ENCODE measurements at places on chromosomes 3 and 15.

DNA sequence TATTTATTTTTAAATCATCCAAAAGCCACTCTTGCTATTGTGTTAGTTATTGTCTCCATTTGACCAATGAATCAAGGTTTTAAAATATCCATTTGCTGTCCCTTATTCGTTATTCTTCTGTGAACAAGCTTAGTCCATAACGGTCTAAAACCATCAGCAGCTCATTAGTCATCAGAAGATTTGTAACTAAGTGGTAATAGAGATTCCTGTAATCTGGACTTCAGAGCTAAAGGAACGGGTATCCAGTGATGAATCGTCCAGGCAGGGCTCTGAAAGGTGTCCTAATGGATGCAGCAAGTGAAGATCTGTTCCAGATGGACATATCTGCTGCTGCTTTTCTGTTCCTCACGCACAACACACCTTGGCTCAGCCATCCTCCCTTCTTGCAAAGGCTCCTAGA is 362.7 kb upstream of the CFAP20DC start:
- no peak for DNase-seq

DNA sequence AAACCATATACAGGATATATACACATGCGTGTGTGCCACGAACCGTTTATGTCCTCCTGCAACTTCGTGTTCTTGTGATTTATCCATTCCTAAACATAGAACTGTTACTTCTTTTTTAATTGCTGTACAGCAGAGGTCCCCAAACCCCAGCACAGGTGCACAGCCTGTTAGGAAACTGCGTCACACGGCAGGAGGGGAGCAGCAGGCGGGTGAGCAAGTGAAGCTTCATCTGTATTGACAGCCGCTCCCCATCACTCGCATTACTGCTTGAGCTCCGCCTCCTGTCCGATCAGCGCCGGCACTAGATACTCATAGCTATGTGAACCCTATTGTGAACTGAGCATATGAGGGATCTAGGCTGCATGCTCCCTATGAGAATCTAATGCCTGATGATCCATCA is 34.9 kb upstream of the NRROS start:
- peak; percentile 70 for DNase-seq

- DNase-seq: no peak
Observed at GRCh38 chr3:147336543-147337278, 69.6 kb downstream of the ZIC4 start.

DNA sequence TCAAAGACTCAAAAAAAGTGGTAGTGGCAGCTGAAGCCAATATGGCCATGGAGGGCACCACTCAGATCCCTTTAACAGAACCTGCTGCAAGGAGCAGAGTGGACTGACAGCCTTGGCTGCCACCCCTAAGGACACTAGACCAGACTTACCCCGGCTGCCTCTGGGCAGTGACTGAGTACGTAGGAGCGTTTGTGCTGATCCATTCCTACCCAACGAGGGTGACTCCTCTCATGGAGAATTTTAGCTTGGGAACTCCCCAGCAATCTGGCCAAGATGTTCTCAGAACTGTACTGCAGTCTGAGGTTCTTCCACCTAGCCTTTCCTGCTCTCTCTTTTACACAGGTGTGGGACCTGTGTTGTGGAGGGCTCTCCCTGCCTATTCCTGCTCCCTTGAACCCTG is 22.1 kb downstream of the CLEC3B start:
- DNase-seq: no peak

DNA sequence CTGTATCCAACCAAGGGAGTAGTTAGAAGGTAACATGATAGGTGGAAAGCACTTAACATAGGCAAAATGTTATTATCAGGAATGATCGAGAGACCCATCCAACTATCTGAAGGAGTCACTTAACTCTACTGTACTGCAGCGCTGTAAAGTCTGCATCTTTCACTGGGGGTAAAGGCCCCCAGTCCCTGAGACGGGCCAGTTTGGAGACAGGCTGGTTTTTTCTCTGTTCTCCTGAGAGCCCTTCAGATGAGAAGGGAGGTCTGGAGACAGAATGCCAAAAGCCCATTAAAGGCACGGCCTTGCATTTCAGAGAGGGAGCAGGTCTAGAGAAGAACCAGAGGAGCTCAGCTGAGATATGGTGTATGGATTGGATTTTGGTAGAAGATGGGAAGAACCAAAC is 71.3 kb upstream of the CGNL1 start:
- no peak for DNase-seq

All from stimulated activated CD4-positive, alpha-beta T cell treated with anti-CD3 and anti-CD28 coated beads, Interleukin-1b, Interleukin-23, amount 100 ng/mL, for 48 hours (primary cell).